ENCODE measurements at places on chromosomes 16 and 17. TPM values are rescaled to one million over a fixed set of nuclear protein-coding genes. Genes with fewer than 3 reads are reported as not detected.

KRT24 gene
- not detected for total RNA-seq

GAST gene
- 2.0 TPM for total RNA-seq

KCNH6 gene
- not detected for total RNA-seq

PPM1E gene
- 1.0 TPM for total RNA-seq

ATF7IP2 gene
- total RNA-seq = 10.0 TPM

FZD2 gene
- 4.5 TPM for total RNA-seq

CACNG5 gene
- total RNA-seq = not detected

PRAC1 gene
- total RNA-seq = not detected

TMEM235 gene
- not detected for total RNA-seq

KLHL10 gene
- 0.38 TPM for total RNA-seq

GABARAPL2 gene
- 41.2 TPM for total RNA-seq

YBX2 gene
- total RNA-seq = 0.17 TPM

HSPB9 gene
- total RNA-seq = not detected

USH1G gene
- 1.1 TPM for total RNA-seq

ANKS3 gene
- total RNA-seq = 14.5 TPM

ADAD2 gene
- total RNA-seq = not detected

CD300A gene
- total RNA-seq = not detected

TP53TG3 gene
- not detected for total RNA-seq

SMIM36 gene
- total RNA-seq = not detected

NAGS gene
- total RNA-seq = 2.2 TPM

CPHXL2 gene
- not detected for total RNA-seq

MARCHF10 gene
- under 0.01 TPM for total RNA-seq

NACA2 gene
- total RNA-seq = not detected

C17orf100 gene
- total RNA-seq = 0.67 TPM

All from mammary epithelial cell (primary cell).